Substantia nigra (tissue), 51 donors: ENCODE measurements at places on chromosomes 4 and X.

DNA sequence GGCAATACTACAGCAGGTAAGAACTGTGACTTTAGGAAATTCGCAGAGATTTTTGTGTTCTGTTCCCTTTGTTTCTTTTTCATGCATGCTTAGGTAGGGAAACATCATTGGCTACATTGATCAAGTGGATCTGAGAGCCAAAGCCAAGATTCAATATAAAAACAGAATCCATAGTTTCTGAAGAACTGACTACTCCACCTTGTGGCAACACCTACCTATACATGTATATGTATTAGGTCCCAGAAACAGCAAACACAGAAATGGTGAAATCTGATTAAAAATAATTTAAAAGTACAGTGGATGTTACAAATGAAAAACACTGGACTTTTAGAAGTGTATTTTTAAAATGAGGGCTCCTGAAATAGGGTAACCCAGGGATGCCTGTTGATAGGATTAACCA lies 322.6 kb upstream of the MAOA start:
- DNase-seq: no peak

DNA sequence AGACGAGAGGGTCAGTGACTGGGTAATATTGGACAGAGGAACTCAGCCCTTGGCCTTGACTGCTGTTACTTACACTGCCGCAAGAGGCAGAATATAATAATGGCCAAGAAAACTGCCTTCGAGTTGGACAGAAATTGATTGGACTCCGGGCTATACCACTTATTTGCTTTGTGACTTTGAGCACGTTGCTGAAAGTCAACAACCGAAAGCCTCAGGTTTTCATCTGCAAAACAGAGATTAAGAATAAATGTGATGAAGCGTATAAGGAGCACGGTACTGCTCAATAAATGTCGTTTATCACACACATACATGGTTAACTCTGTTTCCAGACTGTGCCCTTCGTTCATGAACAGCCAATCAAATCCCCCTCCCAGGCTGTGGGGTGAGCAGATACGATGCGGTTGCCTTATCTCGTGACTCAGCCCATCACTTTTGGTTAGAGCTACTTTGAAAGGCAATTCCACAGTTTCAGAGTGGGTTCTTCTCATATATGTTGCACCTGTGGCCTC lies 91.6 kb downstream of the TSPAN7 start:
- DNase-seq: no peak

GRCh38 chr4:176065435-176066291 lies at the start of gene WDR17:
WDR17 (plus strand) TSS chr4:176065841; CDS start chr4:176111581, 45,740 bp downstream.
- peak; percentile 87 for DNase-seq

GRCh38 chr4:110527156-110527555 lies 51.2 kb downstream of the ENPEP start:
- DNase-seq: no peak

- no peak for DNase-seq
Observed at GRCh38 chr4:142081025-142081424, 444.6 kb downstream of the IL15 start.

DNA sequence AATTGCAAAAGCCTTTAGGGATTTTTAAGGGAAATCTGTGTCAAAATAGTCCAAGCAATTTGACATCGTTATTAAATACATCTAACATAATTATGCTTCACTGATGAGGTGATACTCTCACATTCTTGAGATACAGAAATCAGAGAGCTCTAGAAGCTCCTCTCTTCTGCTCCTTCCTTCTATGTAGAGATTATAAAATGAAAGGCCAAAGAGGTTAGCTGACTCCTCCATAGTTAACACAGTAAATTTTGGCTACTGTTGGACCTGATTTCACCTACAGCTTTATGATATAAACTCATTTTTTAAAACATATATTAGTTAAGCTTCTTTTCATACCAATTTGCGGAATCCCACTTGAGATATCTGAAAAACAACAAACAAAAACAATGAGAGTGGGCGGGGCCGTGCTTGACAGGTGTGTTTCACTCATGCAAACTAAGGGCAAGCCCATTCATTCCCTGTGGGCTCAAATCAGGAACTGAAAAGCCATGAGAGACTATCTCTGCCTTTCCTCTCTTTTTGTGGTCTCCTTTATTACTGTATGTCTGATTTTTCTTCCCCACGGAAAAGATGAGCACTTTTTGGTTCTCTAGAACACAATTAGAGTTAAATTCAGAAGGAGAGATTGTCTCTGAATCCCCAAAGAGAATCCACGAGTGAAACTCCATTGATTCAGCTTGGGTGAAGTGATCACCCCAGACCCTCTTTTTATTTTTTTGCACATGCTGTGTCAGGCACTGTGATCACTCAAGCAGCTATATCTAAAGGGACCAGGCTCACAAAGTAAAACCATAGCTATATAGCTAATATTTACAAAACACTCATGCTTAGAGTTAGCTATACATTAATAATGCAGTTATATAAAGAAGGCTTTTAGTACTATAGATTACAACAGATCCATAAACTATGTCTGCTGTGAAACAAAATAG lies 566.3 kb downstream of the IL15 start:
- DNase-seq: no peak

DNA sequence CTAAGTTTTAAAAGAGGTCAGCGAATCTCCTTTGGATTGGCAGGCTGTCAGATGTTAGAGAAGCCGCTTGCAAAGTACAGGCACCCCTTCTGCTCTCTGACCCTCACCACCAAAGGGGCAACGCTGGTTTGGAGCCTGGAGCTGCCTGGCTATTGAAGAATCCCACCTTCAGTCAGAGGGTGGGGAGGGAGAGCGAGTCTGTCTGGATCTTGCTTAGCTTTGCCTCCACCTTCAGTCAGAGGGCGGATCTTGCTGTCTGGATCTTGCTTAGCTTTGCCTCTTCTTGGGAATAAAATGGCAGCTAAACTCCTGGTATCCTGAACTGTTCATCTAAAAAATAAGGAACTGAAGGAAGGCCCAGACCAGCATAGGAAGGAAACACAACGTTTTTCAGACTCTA lies 7.3 kb downstream of the CCDC110 start:
- no peak for DNase-seq

DNA sequence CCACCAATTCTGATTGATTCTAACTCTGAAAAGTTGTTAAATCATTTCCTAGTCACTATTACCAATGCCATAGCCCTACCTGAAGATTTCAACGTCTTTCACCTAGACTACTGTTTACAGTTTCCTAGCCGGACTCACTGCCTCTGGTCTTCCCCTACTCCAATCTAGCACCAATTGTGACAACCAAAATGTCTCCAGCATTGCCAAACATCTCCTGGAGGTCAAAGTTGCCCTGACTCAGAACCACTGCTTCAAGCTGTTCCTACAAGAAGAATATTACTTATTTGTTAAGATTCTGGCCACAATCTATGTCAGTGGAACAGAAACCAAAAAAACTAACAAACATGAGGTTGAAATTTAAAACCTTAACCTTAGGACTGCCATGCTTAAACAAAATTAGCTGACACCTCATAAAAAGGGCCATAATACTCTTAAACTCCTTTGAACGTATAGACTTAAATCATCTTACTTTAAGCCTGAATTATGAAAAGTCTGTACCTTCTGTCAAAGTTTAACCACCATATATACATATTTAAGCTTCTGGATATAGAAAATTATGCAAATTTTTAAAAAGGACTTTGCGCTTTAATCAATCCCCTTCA lies 2.1 kb downstream of the PDS5A start:
- DNase-seq: no peak

DNA sequence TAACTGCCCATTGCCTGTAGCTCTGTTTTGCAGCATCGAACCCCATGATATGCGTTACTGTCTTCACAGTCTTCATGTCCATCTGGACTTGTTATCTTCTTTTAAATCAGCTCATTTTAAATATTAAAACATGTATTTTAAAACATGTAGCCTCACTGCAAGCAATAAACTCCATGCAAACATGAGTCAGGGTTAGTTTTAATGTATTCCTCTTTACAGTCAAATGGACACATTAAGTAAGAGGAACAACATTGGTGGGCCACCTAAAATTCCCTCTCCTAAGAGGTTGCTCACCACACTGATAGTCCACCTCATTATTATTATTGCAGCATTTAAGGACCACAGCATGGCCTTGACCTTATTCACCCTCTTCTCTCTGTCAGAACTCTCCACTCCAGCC lies 74.1 kb downstream of the CLCN5 start:
- no peak for DNase-seq

DNA sequence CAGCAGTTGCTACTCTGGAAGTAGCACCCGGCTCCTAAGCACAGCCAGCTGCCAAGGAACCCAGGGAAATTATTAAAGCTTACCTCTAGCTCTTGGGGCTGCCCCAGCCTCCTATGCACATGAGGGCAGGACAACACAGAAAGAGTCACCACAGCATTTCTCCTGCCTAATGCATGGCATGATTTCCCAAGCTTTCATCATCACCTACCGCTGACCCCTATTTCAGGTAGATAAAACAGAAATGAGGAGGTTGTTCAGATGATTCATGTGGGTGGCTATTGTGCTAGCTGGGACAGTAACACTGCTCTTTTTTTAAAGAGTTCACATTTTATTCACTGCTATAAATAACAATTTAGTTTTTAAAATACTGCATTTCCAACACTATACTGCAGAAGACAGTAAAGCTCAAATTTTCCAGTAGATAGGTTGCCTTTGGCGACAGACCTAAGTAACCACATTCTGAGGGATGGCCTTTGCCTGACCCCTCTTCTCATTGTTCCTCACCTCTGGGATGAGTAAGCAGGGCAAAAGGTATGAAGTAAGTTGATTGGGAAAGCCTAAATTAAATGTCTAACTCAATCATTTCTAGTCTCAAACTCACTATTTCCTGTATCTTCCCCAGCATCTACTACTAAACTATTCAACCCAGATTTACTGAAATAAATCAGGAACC lies 16.7 kb downstream of the CASK start:
- no peak for DNase-seq

DNA sequence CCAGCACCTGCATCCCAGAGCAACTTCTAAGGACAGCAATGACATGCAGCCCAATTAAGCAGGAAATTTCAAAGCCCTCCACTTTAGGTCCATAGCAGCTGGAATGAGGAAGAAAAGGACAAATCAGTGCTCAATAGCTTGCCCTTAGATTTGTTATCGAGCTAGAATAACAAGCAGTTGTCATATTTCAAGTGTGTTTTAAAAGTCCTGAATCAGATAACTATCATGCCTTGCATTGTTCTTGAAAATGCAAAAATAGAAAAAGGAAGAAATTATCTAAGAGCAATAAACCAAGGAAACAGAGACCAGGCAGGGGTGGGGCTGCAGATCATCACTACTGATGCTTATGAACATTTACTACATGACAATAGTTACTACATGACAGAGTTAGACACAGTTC lies 43.9 kb upstream of the KLF3 start:
- no peak for DNase-seq

DNA sequence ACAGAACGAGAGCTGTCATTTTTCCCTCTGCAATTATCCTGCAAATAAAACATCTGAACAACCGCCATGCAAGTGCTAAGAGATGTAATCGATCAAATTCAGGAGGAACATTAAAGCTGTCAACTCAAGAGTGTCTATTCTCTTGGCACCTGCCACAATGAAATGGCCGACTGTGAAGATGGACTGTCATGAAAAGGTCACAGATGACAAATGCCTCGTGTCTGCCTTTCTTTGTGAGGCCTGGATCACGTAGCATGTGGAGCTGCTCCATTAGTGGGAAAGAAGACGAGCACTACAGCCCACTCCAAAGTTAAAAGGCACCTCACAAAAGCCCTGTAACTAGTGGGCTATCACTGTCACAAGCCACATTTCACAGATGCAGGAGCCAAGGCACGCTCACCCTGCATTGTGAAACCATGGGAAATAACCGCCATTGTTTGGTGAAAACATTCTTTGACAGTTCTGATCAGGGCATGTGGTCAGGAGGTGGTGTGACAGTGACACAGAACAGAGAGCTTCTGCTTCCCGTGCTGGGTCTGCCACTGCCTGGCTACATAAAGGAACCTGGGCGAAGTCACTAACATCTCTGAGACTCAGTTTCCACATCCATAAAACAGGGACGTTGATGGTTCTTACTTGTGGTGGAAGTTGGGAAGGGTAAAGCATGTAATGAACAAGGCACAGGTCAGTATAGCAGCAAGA lies 98.9 kb downstream of the EVC2 start:
- no peak for DNase-seq

- no peak for DNase-seq
Observed at GRCh38 chrX:10120828-10121227, 35.9 kb upstream of the CLCN4 start.

GRCh38 chr4:150080875-150081274 lies 2.6 kb downstream of the DCLK2 start:
- DNase-seq: no peak

DNA sequence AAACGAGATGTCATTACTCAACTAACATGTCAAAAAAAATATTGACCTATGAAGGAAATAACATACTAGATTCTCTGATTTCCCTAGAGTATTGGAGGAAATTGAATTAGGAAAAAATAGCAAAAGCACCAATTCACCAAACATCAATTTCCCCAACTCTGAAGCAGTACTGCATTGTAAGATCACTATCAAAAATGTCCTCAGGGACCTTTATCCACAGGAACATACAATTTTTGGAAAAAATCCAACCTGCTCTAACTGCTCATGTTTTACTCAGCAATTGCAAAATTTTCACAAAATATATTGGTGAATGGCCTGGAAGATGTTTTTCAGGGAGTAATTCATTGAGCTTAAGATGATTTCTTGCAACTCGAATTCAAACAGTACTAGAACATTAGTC lies 239.0 kb upstream of the GIMD1 start:
- DNase-seq: no peak

- DNase-seq: no peak
Observed at GRCh38 chrX:124502599-124502998, 156.2 kb downstream of the SH2D1A start.

GRCh38 chr4:88522702-88523324 lies 763 bp downstream of the PYURF start:
- no peak for DNase-seq

DNA sequence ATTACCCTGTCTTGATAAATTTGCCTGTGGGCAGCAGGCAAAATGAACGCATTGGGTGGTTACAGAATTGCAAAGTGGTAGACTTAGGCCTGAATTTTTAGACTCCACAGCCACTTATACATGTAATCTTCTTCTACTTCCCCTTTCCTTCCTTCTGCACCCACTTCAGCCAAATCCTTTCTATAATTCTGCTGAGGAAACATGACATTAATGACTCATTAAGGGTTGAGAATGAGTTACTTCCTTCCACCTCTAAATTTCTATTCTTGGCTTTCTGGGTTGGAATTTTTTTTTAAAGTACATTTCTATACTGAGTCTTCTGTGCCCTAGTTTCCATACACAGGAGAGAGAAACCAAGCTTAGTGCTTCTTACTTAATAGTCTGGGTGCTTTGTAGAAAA lies 10.1 kb downstream of the PAPSS1 start:
- DNase-seq: no peak

GRCh38 chr4:7166237-7166636 lies 26.1 kb upstream of the SORCS2 start:
- no peak for DNase-seq

- DNase-seq: no peak
Observed at GRCh38 chr4:52555356-52555716, 103.8 kb downstream of the USP46 start.
